Pericardium fibroblast (primary cell): ENCODE measurements at places on chromosomes 2 and 18. TPM values are rescaled to one million over a fixed set of nuclear protein-coding genes. Genes with fewer than 3 reads are reported as not detected.

Gene C1GALT1C1L
- 0.09 and 1.4 TPM in 2 replicates for total RNA-seq

Gene SCN1A
- not detected in 2 replicates for total RNA-seq

Gene MDH1B
- total RNA-seq, result 0.43 and 0.93 TPM in 2 replicates

Gene BUB1
- 1.6 and 2.1 TPM in 2 replicates for total RNA-seq

Gene POTEC
- total RNA-seq, result not detected in 2 replicates

Gene ALPP
- not detected in 2 replicates for total RNA-seq

Gene MAPRE3
- 2.6 and 3.2 TPM in 2 replicates for total RNA-seq
